ENCODE measurements at places on chromosomes 11 and 22.

DNA sequence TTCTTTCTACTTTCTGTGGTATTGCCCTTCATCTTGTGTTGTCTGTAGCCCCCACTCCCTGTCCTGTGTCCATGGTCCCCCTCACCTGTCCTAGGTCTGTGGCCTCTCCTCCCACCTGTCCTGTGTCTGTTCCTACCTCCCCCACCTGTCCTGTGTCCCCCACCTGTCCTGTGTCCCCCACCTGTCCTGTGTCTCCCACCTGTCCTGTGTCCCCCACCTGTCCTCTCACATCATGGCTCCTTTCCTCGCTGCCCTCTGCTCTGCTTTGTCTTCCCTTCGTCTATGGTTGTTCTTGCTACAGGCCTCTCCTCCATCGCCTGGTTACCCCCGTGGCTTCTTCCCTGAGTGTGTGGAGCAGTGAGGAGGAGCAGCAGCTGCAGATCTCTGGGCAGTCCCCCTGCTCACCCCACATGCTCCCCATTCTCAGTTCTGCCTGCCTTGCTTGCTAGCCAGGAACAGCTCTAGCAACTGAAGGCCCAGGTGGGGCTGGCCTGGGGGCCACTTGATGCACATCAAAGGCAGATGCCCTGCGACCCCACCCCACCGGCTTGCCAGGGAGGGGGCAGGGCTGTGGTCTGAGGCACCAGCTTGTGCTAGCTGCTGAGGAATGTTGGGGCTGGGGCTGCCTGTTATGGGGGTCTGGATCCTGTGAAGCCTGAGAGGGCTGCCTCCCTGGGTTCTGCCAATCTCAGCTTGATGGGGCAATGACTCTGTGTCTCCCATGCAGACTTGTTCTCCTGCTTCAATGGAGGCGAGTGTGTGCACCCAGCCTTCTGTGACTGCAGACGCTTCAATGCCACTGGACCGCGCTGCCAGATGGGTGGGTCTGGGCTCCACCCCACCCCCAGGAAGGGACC is 5.6 kb downstream of the OTOG start:
- no peak for DNase-seq

DNA sequence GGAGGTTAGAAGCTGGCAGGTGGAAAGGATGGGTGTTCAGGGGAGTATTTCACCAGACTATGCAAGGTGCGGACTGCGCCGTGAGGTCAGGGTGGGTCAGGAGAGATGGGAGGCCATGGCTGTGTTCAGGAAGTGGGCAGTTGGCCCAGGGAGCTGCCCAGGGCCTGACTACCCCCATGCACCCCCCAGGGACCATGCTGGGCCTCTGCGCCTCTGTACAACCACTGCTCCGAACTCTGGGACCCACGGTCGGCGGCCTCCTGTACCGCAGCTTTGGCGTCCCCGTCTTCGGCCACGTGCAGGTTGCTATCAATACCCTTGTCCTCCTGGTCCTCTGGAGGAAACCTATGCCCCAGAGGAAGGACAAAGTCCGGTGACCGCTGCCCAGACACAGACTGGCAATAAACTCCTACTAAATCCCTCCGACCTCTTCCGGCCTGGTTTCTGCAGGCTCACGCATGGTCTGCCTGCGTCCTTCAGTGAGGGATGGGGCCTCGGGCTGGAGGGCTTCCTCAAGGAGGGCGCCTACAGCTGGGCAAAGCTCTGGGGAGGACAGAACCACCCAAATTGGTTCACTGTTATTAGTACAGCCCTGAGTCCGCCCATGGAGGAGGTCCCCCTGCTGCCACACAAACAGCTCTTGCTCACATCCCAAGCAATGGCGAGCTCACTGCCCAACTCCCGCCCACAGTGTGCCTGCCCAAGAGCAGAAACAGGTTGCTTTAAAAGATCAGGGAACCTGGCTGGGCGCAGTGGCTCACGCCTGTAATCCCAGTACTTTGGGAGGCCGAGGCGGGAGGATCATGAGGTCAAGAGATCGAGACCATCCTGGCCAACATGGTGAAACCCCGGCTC is 4.2 kb downstream of the PHLDA2 start:
- DNase-seq = no peak

- no peak for DNase-seq
Observed at GRCh38 chr11:91686281-91686680, 538.3 kb upstream of the FAT3 start.

DNA sequence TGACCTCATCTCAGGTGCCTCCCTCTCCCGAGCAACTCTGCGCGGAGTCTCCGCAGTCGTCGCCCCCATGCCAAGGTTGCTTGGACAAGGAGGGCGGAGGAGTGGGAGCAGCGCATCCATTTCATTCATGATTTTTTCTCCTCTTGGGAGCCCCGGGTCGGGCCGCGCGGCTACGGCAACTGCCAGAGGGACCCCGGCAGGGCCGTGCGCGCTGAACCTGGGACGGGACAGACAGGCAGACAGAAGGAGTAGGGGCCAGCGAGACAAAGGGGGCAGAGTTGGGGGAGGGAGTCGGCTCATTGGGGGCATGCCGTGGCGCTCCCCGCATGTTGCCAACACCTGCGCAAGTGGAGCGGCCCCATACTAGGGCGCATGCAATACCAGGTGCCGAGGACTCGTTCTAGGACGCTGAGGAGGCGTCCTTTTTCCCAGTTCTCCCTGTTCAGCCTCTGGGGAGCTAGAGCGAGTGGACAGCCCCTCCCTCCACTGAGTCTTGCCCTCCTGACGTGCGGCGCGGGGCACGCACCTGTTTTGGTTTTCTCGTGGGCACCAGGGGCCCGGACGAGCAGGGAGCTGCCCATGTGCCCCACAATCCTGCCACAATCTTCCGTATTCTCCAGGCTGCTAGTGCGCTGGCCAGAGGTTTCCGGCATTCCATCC is 501 bp upstream of the PTPN5 start:
- no peak for DNase-seq
